ENCODE measurements at places on chromosomes 2 and 18.

GRCh38 chr2:120793682-120794403 lies 58.2 kb downstream of the GLI2 start:
- DNase-seq = no peak

- DNase-seq = no peak
These were observed 64.0 kb downstream of the ODC1 start for GRCh38 chr2:10383960-10384734.

GRCh38 chr2:203209538-203209937 lies 29.3 kb upstream of the CYP20A1 start:
- no peak for DNase-seq

DNA sequence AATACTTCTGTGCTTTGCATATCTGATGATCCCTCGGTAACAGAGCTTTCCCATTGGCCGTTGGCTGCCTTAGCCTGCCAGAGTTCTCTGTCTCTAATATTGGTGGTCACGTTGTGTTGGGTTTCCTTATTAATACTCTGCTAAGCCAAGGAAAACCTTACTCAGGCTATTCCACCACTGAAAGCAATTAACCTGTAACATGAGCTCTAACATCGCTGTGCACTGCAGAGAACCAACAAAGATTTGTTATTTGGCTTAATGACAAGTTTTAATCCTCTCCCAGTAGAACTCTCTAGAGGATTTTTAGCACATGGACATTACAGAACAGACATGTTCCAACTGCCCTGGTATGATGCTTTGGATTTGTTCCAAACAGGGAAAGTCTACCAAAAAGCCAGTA lies 825.9 kb upstream of the POU3F3 start:
- no peak for DNase-seq

DNA sequence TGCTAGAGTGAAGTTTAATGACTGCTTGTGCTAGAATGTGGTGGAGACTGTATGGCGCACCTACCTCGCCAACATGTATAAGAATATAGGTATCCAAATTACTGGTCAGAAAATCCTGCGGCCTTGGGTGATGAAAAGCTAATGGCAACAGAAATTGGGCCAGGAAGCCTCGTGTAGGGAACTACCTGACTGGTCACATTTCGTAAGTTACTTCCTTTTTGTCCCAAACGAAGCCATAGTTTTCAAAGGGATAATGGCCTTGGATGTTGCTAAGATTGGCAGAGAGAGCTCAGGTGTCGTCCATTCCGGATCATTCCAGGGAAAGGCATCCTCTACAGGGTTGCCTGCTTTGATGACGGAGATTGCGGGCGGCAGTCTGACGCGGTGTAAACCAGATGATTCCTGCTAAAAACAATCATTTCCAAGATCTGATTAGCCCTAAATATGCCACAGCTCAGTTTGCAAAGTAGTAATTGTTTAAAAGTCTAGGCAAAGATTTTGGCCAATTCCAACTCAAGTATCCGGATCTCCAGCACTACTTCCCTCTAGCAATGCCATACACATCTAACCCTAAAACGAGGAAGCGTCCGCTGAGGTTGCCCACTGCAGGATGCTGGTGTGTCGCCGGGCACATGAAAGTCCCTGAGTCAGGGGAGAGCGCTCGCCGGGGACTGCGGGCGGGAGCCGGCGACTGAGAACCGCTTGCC lies 708 bp upstream of the MALT1 start:
- no peak for DNase-seq

- DNase-seq = peak; percentile 71
These were observed 16.2 kb downstream of the ATG16L1 start for GRCh38 chr2:233267516-233268245.
